ENCODE measurements at places on chromosomes 2 and 18.

- DNase-seq = no peak
Measured at GRCh38 chr2:240216167-240216566, 75.7 kb upstream of the OTOS start.

GRCh38 chr2:64052463-64053241 is 33.4 kb upstream of the VPS54 start:
- no peak for DNase-seq

GRCh38 chr2:142858961-142859360 is 18.5 kb upstream of the KYNU start:
- DNase-seq = no peak

- DNase-seq = peak; percentile 95
Measured at GRCh38 chr2:11863513-11864328, 117.3 kb downstream of the LPIN1 start.

DNA sequence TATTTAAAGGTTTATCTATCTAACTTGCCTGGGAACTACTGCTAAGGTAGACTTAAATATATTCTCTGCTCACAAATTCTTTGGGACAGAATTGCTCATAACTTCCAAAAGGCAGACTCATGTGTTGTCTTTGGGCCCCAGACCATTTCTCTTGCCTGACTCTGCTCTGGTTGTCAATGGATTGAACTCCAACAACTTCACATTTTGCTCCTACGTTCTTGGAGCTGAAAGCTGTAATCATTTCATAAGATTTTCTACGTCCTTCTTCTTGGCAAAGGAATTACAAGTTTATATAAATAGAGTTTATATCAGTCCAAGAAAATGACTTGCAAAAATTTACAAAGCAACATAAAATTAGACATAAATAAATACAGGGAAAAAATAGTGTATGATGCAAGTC is 32.9 kb upstream of the PPM1B start:
- peak; percentile 34 for DNase-seq

All from foreskin fibroblast (primary cell).